ENCODE measurements at places on chromosomes 16 and 17.

DNA sequence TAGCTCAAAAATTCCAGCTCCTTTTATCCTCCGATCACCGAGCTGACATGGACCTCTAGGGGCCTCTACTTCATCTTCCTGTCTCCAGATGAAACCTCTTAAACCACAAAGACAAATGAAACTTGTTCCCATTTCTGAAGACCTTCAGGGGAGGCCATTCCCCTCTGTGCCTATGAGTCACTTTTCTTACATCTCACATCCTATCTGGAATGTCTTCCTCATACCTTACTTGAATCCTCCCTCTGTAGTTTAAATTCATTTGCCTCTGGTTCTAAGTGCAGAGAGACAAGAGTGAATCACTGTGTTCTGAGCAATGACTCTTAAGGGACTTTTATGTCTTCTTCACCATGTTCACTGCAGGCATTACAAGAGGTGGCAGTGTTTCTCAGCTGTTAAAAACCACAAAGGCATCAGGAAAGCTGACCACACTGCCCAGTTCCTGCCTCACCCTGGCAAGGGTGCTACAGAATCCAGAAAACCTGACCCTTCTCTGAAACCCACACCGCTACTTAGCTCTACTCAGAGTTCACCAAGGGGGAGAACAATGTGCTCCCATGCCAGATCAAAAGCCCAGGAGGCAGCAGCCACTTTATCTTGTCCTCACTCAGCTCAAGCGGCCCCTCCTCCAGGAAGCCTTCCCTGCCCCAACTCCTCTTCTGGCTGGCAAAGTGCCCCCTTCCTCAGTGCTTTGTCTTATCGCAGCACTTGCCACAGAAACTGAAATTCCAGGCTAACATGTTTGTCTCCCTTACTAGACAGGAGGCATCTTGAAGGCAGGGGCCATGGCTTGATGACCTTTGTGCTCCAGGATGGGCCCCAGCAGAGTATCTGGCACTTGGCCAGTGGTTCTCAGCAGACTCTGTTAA lies 6.4 kb downstream of the CUEDC1 start:
- no peak for DNase-seq

GRCh38 chr17:63991611-63992010 lies 6.5 kb upstream of the PRR29 start:
- DNase-seq = no peak

DNA sequence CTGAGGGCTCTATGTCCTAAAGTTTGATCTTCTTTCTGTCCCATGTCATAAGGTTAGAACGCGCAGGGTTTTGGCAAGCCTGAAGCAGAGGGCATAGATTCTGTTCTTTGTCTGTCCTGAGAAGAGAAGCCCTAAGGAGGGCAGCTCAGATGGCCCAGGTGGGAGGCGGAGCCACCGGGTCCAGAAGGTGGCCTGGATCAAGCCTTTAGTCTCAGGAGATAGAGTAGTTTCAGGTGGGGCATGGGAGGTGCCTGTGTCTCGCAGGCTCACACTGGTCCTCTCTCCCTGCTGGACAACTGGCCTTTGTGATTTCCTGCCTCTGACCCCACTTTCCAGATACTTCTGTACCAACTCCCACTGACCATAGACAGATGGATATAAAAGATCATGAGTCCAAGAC lies 44.2 kb upstream of the DNAJA2 start:
- no peak for DNase-seq

DNA sequence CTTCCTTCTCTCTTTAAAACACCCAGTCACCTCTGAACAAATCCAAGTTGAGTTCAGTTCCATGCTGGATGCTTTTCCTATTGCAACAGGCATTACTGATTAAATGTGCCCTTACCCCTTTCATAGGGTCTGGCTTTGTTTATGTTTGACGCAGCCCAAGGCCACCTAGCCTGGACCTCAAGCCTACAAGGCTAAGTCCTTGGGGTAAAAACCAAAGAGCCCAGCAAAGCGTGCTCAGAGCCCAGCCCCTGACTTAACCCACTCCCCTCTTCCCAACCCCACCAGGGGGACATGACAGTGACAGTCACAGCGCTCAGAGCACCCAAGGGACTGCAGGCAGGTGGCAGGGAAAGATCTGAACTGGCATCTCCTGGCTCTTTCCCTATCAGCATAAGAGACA lies 200.6 kb downstream of the XYLT1 start:
- no peak for DNase-seq

- peak; percentile 57 for DNase-seq
These were observed 47.0 kb upstream of the GSG1L start for GRCh38 chr16:28110479-28110878.

- DNase-seq = no peak
These were observed 45.7 kb upstream of the FAM20A start for GRCh38 chr17:68646626-68647526.

- no peak for DNase-seq
These were observed 4.2 kb downstream of the HID1 start for GRCh38 chr17:74968361-74968780.

DNA sequence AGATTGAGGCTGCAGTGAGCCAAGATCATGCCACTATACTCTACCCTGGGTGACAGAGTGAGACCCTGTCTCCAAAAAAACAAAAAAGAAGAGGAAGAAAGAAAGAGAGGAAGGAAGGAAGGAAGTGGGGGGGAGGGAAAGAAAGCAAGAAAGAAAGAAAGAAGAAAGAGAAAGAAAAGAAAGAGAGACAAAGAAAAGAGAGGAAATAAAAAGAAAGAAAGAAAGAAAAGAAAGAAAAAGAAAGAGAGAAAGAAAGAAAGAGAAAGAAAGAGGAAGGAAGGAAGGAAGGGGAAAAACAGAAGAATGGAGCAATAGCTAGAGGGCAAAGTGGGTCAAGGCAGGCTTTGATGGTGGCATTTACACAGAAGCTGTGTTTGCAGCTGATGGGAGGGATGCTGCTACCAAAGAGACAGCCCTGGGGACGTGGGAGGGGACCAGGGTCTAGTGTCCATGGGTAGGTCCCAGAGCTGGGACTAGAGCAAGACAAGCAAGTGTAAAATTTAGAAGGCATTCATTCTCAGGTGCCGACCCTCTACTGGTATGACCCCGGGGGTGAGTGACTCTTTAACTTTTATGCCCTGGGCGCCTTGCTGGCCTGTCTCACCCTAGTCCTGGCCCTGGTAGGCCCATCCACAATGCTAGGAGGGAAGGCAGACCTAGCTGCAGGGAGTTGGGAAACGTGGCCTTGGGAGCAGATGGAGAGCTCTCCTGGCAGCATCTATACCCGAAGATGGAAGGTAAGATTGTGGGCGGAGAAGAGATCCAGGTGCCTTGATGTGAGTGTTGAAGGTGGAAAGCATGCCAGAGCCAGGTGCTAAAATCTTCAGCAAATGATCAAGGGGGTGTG lies 2.0 kb upstream of the CES3 start:
- no peak for DNase-seq

DNA sequence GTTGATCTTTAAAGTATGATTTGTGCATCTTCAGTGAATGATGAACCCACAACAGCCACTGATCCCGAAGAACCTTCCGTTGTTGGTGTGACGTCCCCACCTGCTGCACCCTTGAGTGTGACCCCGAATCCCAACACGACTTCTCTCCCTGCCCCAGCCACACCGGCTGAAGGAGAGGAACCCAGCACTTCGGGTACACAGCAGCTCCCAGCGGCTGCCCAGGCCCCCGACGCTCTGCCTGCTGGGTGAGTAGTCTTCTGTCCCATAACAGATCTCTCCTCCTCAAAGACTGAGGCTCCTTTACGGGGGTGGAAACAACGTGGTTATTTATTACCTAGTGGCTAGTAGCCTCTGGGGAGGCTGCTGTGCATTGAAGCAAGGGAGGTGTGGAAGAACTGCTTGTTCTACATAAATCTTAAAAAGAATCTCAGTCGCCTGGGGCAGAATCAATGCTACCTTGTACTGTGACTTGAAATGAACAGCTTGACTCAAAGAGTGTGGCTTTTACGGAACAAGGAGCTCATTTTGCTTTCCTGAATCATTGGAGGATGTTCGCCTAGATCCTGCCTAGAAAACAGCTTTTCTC lies 63.0 kb upstream of the CLEC18A start:
- no peak for DNase-seq

GRCh38 chr16:88315543-88316105 lies 67.1 kb upstream of the ZNF469 start:
- DNase-seq = no peak

GRCh38 chr17:43365356-43365755 lies 33.4 kb upstream of the ARL4D start:
- DNase-seq = no peak

- no peak for DNase-seq
These were observed 121.6 kb upstream of the ANKFN1 start for GRCh38 chr17:56031636-56032035.

DNA sequence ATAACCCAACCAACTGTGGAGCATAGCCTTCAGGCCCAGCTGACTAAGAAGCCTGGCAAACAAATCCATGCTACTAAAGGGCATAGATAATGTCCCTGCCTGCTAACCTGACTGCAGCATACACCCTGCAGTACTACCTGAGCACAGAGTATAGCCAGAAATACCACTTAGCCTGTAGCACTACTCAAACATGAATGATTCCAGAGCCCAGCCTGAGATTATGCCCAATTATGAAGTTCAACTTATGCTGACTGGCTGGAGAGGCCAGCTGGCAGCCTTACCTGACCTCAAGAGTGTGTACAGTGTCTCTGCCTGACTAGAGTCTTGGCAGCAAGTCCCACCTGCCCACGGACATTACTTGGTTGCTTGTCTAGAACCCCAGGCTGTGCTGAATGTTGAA lies 1265.3 kb downstream of the CDH11 start:
- DNase-seq = no peak

GRCh38 chr16:27291722-27292240 lies 22.0 kb upstream of the IL4R start:
- DNase-seq = no peak

DNA sequence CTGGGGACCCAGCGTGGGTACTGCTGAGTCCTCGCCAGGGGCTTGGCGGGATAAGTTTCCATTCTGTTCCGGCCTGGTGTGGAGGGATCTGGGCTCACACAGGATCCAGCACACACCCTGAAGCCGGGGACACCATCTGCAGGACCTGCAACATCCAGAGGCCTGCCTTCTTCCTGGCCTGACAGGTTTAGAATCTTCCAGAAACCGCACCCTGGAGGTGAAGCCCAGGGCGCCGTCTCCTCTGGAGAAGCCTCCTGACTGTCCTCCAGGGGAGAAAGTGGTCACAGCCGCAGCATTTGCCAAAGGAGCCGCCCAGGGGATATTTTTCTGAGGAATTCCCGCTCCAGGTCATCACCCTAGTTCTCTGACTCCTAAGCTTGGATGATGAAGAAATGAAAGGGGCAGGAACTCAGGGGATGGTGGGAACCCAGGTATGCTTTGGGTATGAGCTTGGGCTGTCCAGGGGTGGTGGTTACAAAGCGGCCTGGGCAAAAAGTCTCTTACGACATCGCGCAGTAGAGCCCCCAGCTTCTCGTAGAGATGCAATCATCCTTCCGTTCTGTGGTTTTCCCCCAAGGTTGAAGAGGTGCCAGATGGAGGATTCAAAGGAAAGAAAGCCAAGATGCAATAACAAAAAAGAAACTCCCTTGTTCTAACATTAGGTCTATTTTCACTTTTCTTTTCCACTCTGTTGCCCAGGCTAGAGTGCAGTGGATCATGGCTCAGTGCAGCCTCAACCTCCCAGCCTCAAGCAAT lies 9.1 kb upstream of the CRISPLD2 start:
- no peak for DNase-seq

DNA sequence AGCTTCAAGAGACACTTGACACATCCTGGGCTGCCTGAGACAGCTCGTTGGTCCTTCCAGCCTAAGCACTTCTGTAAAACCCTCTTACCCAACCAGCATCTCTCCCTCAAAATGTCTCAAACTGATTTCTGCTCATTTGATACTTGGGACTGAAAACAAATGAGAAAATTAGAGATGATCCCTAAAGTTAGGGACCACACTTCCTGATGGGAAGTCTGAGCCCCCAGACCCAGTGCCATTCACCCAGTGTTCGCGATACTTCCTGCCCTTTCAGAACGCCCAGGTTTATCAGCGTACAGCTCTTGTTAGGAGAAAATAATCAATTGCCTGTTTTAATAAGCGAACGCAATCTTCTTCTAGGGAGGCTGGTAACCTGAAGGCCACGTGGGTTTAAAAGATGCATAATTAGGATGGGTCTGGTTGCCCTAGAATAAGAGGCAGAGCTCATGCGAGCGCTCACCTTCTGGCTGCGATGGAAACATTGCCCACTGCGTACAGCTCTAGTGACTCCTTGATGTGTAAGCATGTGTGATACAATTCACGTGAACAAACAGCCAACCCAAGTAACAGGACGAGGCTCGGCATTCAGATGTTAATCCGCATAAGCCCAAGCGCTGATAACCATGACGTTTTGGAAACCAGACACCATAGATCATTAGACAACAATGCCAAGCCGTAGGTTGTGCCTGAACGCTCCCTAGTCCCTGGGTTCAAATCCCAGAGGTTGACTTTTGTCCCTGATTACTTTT lies 213.1 kb downstream of the FOXL1 start:
- DNase-seq = no peak

GRCh38 chr17:75371339-75371738 lies 34.1 kb downstream of the GRB2 start:
- peak; percentile 20 for DNase-seq

- no peak for DNase-seq
These were observed 24.7 kb upstream of the AQP8 start for GRCh38 chr16:25192096-25192495.

DNA sequence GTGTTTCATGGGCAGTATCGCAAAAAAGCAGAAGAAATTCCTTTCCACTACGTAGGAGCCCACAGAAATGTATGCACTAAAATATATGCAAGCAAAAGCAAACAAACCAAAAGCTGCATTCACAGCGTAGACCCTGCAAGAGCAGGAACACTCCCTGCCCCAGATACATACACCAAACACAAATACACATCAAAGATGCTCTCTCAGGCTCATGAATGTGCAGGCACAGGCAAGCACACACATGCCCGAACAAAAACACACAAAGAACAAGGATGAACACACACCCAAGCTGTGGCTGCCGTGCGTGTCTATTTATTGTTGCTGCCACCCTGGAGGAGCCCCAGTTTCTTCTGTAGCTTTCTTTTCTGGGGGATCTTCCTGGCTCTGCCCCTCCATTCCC lies 1.7 kb downstream of the NUPR1 start:
- DNase-seq = no peak

DNA sequence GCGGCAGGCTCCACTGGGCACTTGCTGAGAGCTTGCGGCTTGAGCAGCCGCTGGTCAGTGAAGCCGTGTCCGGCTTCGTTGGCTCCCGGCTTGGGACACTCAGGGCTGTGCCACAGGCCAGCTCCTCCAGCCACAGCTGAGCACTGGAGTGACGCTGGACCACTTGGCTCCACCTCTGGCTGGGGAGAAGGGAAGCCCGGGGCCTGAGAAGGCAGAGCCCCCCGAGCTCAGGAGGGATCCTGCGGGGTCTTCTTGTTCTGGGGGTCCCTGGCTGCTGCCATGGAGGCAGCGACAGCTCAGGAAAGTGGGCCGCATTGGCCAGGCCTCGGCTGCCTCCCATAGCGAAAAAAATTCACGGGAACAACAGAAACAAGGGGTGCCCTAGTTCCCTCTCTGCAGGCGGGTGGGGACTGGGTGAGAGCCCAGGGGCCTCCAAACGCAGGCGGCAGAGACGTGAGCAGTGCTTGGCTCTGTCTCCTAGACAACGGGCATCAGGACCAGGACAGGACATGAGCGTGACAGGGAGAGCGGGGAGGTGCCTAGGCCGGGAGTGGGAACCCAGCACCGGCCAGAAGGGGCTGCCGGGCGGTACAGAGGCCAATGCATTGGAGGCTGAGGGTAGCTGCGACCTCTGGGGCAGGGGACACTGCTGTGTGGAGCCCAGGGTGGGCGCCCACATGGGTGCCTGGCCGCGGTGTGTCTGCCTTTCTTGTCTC lies 37.7 kb downstream of the SLC7A5 start:
- DNase-seq = no peak

Measured in erythroblast (primary cell).